ENCODE measurements at places on chromosomes 3 and 15. TPM values are rescaled to one million over a fixed set of nuclear protein-coding genes. Genes with fewer than 3 reads are reported as not detected.

The C3orf20 gene
- not detected for total RNA-seq

The WDR72 gene
- total RNA-seq: not detected

The PATL2 gene
- total RNA-seq: not detected

The GP9 gene
- total RNA-seq: not detected

The DNAH1 gene
- 0.96 TPM for total RNA-seq

Measured in epithelial cell of alveolus of lung (primary cell).